ENCODE measurements at places on chromosomes 1 and 21. TPM values are rescaled to one million over a fixed set of nuclear protein-coding genes. Genes with fewer than 3 reads are reported as not detected.
A peak's percentile ranks its signal among the peaks of the same experiment; 100 is the strongest.

- DNase-seq = no peak
Measured at GRCh38 chr1:164786980-164787833, 228.2 kb downstream of the PBX1 start.

Gene CNIH3
- 4.0 TPM for total RNA-seq

DNA sequence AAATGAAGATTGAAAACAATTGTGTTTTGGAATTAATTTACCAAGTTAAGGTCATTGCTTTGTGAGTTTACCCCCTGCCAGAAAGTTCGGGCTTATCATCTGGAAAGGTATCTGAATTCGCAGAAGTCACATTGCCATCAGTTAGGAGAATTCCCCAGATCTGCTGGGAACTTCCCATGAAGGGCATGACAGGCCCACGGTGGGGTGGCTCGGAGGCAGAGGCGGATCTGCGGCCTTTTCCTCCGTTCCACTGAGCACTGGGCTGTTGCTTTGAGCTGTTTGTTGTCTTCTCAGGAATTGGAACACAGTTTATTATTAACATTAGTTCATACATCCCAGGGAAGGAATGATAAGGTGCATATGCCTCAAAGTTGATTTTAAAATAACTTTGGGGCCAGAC is 320.0 kb downstream of the CAMTA1 start:
- DNase-seq = no peak

- no peak for DNase-seq
Measured at GRCh38 chr21:41879190-41879998, at the start of gene PRDM15. TSS of gene PRDM15 (minus strand) at chr21:41879344. CDS start at chr21:41860363, 18,981 bp downstream.

DNA sequence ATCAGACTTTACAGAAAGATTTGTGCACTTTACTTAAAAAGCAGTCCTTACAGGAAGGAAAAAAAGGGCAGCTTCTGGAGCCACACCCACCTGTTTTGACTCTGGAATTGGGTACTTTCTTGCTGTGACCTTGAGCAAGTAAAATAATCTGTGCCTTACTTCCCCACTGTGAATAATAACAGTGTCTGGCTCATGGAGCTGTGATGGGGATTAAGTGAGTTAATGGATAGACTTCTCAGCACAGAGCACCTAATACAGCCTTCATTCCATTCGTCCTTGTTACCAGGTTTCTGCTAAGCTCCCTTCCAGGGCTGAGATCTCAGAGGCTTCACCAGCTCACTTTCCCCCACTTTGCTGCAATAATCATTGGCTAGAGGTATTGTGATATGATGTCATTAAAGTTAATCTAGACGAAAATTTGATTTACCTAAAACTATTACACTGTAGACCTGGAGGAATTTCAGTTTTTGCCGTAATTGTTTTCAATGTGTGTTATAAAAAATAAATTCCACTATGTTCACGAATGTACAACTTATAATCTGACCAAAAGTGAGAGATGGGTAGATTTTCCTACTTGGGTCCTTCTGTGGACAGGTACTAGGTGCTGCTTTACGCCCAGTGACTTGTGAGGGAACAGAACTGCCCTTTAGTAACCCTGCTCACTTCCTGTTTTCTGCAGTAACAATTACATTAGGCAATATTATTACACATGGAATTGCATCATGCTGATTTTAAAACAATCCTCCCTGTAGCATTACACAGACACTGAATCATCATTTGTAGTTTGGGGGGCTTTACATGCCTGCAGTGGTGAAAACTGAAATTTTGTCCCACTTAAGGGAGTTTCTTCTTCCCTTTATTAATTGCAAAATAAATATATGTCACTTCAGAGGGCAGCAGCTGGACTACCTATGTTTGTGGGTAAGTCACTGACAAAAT is 19.7 kb upstream of the ABCG1 start:
- DNase-seq = peak; percentile 44

GRCh38 chr1:223041481-223041880 is 101.6 kb downstream of the TLR5 start:
- DNase-seq = no peak

- DNase-seq = no peak
Measured at GRCh38 chr1:46654012-46654411, 14.2 kb downstream of the ATPAF1 start.

- DNase-seq = peak; percentile 2
Measured at GRCh38 chr1:56958526-56958925, 7.3 kb downstream of the C8B start.

Gene RIMKLA
- total RNA-seq = 0.29 TPM

DNA sequence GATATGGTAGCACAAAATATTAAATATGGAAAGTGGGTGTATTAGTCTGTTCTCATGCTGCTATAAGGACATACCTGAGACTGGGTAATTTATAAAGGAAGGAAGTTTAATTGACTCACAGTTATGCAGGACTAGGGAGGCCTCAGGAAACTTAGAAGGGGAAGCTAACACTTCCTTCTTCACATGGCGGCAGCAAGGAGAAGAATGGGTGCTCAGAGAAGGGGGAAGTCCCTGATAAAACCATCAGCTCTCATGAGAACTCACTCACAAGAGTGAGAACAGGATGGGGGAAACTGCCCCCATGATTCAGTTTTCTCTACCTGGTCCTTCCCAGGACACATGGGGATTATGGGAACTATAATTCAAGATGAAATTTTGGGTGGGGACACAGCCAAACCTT is 15.8 kb upstream of the BACE2 start:
- no peak for DNase-seq

Gene MYOG
- total RNA-seq = not detected

Measured in kidney epithelial cell (primary cell).